ENCODE measurements at places on chromosomes 7 and 10.

GRCh38 chr7:65235586-65235985 is 138.1 kb upstream of the ZNF92 start:
- no peak for DNase-seq

GRCh38 chr10:82738592-82738991 is 863.6 kb downstream of the NRG3 start:
- DNase-seq: no peak

DNA sequence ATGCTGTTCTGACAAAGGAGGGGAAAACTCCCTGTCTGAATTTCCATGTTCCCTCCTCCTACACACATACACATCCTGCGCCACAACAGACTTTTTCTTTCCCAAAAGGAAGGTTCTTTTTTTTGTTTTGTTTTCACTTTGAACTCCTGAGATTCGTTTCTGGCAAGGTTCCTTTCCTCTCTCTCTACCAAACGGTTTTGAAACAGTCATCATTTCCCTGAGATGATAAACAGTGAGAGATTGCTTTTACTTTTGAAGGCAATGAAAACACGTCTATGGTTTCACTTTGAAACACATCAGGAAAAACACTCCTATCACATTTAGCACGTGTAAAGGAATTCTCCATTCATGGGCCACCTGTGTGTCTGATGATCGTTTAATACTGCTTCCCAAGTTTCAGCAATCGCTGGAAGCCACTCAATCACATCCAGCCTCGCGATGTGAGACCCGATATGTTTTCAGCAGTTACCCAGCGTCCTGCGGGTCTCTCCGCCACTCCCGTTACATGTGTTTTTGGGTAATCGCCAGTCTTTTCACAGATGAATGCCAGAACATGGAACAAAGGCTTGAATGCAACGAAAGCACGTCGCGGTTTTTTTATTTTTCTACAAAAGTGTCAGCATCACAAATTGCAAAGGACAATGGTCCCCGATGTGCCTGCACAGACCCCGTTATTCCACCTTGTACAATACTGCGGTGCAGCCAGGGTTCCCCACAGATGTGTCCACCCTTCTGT is 62.8 kb upstream of the CUX1 start:
- DNase-seq: no peak

- DNase-seq: no peak
Observed at GRCh38 chr7:47806701-47807103, 141.6 kb downstream of the PKD1L1 start.

DNA sequence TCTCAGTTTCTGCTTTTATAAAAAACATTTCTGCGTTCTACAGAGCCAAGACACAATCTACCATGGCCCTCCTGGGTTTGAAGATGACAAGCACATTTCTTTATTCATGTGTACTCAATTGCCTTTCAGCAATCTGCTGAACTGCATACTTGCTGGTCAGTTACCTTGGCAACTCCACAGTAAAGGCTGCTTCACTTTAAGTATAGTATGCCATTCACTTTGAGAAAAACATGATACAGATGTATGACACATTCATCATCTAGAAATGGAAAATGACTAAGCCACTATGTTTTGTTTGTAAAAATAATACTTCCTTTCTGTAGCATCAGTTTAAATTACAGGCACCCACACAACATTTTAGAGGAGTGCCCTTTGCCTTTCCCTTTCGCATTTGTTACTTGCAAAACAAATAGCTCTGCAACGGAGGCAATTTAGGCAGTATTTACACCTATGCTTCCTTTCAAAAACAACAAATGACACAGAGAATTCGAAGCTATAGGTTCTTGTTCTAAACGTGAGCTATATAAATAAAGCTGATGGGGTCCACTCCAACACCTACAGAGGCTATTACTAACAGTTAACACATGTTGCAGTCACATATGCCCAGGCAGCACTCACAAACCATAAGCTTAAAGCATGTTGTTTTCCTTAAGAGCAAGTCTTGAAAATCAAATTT is 23.5 kb downstream of the SGCE start:
- peak; percentile 22 for DNase-seq

DNA sequence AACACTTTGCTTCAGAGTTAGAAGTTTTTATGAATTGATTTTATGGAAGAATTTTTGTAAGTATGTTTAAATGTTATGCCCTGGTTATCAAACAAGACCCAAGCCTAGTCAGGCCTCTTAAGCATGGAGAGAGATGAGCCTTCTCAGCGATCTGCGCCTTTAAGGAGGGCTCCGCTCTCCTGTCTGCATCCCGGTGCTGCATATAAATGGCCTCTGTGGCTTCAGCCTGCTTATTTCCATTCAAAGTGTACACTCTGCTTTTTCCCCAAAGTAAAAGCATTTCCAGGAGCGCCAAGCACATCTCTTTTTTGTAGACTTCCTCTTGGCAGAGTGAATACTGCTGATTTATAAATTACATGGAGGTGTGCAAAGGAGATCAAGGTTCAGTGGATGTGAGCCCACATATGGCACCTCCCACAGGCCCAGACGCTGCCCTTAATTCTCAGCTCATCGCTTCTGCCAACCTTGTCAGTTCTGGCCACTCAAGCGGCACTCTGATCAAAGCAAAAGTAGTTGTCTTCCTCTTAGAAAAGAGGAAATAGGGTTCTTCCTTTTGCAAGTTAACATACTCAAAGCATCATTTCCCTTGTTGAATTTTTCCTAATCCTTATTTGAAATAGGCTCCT is 70.0 kb upstream of the SFMBT2 start:
- DNase-seq: no peak

GRCh38 chr7:139720705-139721231 is 57.0 kb downstream of the HIPK2 start:
- DNase-seq: no peak

DNA sequence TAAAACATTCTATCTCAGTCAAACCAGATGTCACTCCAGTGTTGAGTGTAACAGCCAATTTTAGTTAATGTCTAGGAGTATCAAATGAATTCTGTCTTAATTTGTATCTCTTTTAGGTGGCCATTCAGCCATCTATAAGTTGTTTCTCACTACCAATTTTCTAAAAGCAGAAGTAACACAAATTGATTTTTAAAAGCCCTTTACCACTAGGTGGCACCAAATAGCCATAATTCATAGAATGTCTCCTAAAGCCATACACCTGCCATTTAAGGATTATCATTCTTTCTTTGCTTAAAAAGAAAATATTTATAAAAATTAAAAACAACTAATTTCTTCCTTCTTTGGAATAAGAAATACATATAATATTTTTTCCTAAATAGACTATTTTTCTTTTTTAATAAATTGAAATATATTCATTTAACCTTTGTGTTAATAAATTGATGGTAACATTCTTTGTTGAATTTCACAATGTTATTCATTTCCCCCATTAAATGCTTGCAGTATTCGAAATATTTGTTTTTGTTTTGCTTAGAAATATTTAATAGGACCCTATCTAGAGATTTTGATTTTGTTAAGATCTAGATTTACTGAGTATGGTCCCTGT is 107.8 kb upstream of the PPP1R3A start:
- DNase-seq: peak; percentile 2

- no peak for DNase-seq
Observed at GRCh38 chr10:31947144-31947926, 18.7 kb upstream of the ARHGAP12 start.

DNA sequence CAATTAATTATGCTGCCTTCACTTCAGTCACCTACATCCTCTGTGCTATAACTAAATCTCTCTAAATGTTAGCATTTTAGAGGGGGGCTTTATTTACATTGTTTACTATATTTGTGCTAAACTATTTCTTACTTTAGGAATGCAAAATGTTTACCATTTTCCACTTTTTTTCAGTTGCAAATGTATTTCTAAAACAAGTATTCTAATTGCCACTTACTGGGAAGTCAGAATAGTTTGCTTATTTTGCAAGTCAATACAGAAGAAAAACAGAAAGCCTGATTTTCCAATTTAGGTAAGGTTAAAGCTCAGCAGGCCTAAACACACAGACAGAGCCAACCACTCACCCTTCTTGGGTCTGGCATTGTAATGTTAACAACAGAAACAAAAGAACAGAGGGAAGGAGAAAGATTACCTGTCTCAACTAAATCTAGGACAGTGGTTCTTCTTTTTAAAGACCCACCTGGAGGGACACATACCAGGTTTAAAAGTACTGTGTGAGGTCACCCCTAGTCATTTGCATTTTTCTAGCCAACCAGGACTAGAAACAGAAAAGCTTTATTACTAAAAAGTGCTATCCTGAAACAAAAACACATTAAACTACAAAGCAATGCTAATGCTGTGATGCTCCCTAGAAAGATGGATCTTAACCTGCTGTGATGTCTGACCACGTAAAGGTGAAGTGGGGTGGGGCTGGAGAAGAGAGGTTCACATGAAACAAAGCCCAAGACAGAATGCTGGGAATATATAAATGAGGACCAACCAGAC is 178.2 kb downstream of the SLC25A13 start:
- DNase-seq: no peak

- no peak for DNase-seq
Observed at GRCh38 chr7:47627580-47628283, 45.8 kb upstream of the TNS3 start.

DNA sequence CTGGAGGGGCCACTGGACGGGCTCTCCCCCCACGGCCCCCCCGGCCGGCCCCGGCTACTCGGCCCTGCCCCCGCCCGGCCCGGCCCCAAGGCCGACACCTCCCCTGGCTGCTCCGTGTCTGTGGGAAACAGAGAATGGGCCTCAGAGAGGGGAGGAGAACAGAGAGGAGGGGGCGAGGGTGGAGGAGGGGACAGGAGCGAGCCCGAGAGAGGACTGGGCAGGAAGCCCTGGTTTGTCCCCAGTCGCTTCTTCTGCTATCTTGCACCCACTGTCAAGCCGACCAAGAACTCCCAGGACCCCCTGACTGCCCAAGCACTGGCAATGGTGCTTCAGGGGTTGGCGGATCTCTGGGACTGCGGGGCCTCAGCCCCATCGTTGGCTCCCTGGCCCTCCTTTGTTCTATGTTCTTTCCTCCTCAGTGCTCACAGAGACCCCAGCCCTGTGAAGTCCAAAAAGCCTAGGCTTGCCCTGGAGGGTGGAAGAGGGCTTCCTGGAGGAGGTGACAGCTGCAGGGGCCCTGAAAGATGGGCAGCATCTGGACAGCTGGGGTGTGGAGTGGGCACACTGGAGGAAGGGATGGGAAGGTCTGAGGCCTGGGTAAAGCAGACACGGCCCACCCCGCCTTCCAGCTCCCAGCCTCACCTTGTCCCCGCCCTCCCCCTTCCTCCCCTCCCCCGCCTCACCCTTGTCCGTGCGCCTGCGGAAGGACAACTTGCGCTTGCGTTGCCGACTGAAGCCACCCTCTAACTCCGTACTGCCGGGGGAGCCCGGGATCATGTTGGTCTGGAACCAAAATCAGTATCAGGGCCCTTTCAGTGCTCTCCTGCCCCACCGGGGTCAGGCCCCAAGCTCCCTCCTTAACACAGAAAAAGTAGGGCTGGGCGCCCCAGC is 30.1 kb downstream of the KCNH2 start:
- no peak for DNase-seq

DNA sequence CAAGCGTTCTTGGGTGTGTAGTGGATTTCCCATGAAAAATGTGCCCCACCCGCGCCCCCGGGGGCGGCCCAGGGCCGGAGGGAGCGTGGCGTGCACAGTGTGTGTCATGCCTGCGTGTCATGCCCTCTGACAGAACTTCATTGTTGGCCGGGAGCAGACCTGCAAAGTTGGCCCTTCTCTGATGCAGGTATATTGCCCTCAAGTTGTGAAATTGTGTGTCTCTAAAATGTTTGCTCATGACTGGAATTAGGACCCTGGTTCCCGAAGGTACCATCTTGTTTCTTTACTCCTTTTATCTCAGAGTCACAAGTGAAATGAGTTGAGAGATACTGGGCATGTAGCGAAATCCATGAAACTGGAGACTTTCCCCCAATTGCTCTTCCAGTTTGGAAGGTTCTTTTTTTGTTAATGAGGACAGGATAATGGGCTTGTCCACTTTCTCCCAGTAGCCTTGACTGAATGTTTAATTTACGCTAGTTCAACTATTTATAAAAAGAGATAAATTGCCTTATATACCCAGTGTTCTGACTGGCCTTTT is 26.2 kb downstream of the ADK start:
- DNase-seq: no peak

GRCh38 chr10:66804962-66805361 is 120.9 kb upstream of the LRRTM3 start:
- DNase-seq: no peak

- DNase-seq: no peak
Observed at GRCh38 chr10:23344241-23344841, at the start of gene C10orf67. Gene C10orf67, minus strand, starts transcription at chr10:23344797. Its CDS starts 23 bp downstream, at chr10:23344774.

GRCh38 chr7:48782511-48782910 is 141.8 kb upstream of the CDC14C start:
- DNase-seq: no peak

Measured in NCI-H1436 treated with DMSO at 0.1 percent for 48 hours (cell line).